ENCODE measurements at places on chromosomes 5 and 9.

DNA sequence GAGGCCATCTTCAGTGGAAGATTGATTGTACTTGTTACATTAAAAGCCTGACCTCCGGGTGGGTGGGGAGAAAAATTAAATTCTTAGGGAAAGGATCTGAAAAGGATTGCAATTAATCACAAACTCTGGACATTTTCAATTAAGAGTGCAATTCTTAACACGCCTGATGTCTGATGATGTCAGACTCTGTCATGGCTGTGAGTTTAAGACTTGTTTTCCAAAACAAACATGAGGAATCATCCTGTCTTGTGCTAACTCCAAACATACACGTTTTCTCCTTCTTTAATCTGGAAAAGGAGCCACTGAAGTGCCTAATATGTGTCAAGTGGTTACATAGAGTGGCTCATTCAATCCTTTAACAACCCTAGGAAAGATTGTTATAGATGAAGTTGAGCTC is 60.4 kb upstream of the SMIM23 start:
- no peak for DNase-seq

DNA sequence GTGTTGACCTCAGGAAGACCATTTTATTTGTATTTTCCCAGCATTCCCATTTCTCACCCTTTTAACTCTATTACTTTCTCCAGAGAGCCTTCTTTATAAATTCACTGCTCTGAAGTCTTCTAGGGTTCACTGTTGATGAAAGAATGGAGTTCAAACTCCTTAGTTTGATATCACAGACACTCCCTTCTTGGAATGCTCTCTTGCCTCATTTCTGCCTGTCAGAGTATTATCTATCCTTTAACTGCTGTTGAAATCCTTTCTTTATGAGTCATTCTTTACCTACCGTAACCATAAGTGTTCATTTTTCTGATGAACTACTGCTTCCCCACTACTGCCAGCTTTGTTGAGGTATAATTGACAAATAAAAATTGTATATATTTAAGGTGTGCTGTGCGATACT is 4.3 kb downstream of the RIC1 start:
- DNase-seq, result no peak

DNA sequence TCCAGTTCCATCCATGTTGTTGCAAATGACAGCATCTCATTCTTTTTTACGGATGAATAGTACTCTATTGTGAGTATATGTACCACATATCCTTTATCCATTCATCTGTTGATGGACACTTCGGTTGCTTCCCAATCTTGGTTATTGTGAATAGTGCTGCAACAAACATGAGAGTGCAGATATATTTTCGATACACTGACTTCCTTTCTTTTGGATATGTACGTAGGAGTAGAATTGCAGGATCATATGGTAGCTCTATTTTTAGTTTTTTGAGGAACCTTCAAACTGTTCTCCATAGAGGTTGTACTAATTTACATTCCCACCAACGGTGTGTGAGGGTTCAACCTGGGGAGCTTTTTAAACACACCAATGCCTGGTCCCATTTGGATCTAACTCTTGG is 22.3 kb downstream of the GALNT12 start:
- DNase-seq, result no peak

GRCh38 chr9:8555762-8556500 is 756.4 kb upstream of the DMAC1 start:
- DNase-seq, result no peak

DNA sequence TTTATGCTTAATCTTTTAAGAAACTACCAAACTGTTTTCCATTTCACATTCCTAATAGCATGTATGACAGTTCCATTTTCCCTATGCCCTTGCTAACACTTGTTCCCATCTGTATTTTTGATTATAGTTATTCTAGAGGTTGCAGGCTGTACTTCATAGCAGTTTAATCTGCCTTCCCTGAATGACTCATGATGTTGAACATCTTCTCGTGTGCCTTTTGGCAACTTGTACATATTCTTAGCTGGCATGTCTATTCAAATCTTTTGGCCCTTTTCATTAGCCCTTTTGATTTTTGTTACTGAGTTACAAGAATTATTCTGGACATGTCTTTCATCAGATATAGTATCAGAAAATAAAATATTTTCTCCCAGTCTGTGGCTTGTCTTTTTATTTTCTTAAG is 320.3 kb downstream of the DIRAS2 start:
- DNase-seq, result no peak

- DNase-seq, result no peak
Observed at GRCh38 chr5:131281133-131281867, 17.4 kb downstream of the CDC42SE2 start.

- DNase-seq, result no peak
Observed at GRCh38 chr5:143138839-143139238, 264.6 kb downstream of the NR3C1 start.

DNA sequence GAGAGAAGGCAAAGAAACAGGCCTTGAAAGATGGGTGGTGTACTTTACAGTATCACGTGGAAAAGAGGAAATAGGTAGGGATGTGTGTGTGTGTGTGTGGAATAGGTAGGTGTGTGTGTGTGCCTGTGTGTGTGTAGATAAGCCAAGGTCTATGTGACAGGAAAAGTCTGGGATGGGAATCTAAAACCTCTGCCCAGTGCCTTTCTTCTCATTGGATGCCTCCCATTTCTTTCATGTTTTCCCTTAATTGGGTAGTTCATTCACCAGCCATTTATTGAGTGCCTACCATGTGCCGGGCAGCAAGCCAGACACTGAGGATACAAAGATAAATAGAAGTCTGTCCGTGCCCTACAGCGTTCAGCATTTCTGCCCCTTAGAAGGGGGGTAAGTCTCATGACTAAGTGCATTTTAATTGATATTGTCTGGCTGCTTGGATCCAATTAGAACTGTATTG is 1.0 kb downstream of the URM1 start:
- no peak for DNase-seq

DNA sequence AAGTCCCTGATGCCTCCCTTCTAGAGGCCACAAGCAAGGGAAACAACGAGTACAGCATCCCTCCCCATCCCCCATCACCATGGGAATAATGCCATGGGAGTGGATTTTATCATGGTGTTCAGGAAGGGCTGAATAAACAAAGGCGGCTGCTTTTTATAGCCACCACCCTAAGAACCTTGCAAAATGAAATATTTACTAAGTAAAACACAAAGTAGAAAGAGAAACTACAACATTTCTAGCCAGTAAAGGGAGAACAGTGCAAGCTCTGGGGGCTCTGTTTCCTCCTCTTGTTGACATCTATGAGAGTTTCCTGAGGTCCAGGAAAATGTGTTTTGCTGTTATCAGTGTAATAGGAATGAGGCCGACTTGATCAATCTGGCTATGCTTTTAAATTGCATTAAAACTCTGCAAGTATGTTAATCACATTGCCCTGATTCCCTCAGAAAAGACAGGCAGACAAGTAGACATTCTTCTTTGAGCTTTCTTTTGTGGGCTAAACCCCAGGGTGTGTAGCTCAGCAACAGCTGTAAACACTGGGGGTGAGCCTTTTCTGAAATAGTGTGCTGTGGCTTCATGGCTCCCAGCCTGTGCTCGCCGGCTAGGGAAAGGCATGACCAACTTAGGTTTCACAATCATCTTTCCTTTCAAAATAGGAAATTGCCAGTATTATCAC is 31.1 kb downstream of the SV2C start:
- no peak for DNase-seq

GRCh38 chr9:89426384-89426961 is 71.4 kb downstream of the SEMA4D start:
- DNase-seq, result no peak

GRCh38 chr5:140108093-140109017 is 5.6 kb upstream of the PURA start:
- DNase-seq, result peak; percentile 19

GRCh38 chr5:143217804-143218160 is 185.7 kb downstream of the NR3C1 start:
- DNase-seq, result no peak

GRCh38 chr5:52728224-52728623 is 59.5 kb upstream of the ITGA1 start:
- no peak for DNase-seq

DNA sequence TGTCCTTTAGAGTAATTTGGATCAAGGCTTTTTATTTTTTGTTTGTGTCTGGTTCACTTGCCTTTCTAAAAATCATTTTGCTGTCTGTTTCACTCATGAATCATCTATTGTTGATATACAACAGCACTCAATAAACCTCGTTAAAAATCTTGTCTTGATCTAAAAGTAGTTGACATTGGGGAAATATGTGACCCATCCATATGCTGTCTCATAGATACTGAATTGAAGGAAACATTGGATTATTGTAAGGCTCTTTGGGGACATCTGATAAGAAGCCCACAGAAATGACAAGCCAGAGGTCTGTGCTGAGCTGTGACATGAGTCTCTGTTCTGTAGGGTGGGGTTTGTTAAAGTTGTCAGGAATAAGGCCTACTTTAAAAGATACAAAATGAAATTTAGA is 208.0 kb downstream of the PDZD2 start:
- no peak for DNase-seq

DNA sequence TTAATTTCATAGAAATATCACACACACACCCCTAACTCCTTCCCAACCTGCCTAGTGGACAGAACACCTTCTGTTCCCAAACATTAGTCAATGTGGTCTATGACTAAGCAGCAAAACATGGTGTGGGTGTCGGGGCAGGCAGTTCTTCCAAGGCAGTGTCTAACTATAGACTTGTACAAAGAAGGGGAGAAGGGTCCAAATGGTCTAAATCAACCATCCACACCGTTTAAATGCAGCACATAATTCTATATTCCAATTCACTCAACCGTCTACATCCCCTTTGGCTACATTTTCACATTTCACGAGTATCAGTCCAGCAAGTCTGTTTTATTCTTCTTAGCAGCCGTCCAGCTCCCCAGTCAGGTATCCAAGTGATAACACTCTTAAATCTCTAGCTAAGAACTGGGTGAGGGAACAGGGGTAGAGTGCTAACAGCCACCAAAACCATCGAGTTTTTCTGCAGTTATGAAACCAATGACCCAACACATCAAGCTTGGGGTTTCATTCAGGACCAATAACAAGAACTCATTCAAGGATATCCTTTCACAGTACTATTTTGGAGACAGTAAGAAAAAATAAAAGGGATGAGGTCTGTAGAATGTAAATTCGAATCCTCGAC is 3.3 kb downstream of the ZNF608 start:
- no peak for DNase-seq

- DNase-seq, result no peak
Observed at GRCh38 chr9:81423589-81424326, 265.6 kb downstream of the TLE1 start.

- DNase-seq, result no peak
Observed at GRCh38 chr5:169116961-169117461, 183.9 kb downstream of the SLIT3 start.

GRCh38 chr9:137251490-137252268 is 593 bp downstream of the STPG3 start:
- DNase-seq, result no peak
